ENCODE measurements at places on chromosomes 3 and 15.

GRCh38 chr15:71808311-71809020 is 1.9 kb upstream of the NR2E3 start:
- DNase-seq: no peak

GRCh38 chr3:115616461-115616860 is 6.8 kb upstream of the GAP43 start:
- DNase-seq: no peak

- DNase-seq: no peak
These were observed 33.2 kb downstream of the MYO5C start for GRCh38 chr15:52262364-52262763.

DNA sequence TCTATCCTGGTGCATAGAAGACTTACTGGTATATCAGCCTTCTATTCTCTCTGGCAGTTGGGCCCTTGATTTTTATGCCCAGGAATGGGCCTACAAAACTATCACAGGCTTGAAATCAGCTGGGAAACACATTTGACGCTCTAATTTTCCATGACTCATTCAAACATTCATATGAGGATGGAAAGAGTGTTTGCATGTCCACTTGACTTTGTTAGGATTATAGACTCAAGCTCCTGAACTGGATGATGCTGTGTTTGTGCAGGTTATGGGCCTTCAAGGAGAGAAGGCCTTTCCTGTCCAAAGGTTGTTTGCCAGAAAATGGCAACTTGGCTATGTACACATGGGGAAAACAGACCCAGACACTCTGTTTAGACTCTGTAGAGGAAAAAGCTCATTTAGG is 219.9 kb downstream of the GAP43 start:
- DNase-seq: no peak

DNA sequence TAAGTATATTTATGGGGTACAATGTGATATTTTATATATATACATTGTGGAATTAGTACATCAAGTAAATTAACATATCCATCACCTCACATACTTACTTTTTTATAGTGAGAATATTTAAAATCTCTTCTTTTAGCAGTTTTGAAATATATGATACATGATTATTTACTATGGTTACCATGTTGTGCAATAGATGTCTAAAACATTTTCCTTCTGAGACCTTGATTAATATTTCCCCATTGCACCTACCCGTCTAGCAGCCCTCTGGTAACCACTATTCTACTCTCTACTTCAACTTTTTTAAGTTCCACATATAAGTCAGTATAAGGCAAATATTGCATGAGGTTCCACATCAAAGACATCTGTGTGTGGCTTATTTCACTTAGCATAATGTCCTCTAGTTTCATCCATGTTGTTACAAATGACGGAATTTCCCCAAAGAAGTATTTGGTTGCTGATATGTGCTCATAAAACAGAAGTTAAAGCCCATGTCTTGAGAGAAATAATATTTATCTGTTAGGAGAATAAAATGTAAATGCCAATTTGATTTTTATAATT is 29.6 kb upstream of the NFKBIZ start:
- no peak for DNase-seq

DNA sequence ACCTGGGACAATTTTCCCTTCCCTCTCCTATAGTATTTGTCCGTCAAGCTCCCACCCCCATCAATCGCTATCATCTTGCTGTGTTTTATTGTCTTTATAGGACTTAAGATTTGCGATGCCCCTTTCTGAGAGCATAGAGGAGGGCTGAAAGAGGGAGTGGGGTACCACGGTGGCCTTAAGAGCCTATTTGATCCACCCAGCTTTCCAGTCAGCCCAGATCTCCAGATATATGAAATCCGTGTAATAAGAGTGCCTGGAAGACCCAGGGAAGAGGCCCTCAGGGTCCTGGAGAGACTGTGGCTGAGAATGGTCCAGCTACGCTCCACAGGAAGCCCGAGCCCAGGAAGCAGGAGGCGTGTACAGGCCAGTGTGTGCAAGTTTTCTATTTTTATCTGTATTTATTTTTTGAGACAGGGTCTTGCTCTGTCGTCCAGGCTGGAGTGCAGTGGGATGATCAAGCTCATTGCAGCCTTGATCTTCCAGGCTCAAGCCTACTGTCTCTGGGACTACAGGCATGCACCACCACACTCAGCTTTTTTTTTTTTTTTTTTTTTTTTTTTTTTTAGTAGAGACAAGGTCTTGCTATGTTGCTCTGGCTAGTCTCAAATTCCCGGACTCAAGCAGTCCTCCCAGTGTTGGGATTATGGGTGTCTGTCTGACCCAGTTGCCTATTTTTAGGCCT is 964 bp upstream of the NCKIPSD start:
- DNase-seq: no peak

GRCh38 chr15:67819636-67820035 is 5.7 kb upstream of the SKOR1 start:
- no peak for DNase-seq

- no peak for DNase-seq
These were observed 109.0 kb downstream of the ADAMTS9 start for GRCh38 chr3:64578797-64579196.

- no peak for DNase-seq
These were observed 212.2 kb upstream of the LRRN1 start for GRCh38 chr3:3586843-3587646.
